Endothelial cell of umbilical vein (primary cell): ENCODE measurements at places on chromosomes 4 and X. TPM values are rescaled to one million over a fixed set of nuclear protein-coding genes. Genes with fewer than 3 reads are reported as not detected.

PF4V1 gene
- total RNA-seq, result not detected in 2 replicates

ARAP2 gene
- total RNA-seq, result 0.16 TPM in 1 of 2 replicates, not detected in the other

CFP gene
- 1.00 and 1.9 TPM in 2 replicates for total RNA-seq

TAF7L gene
- 1.1 and 1.8 TPM in 2 replicates for total RNA-seq

DNA sequence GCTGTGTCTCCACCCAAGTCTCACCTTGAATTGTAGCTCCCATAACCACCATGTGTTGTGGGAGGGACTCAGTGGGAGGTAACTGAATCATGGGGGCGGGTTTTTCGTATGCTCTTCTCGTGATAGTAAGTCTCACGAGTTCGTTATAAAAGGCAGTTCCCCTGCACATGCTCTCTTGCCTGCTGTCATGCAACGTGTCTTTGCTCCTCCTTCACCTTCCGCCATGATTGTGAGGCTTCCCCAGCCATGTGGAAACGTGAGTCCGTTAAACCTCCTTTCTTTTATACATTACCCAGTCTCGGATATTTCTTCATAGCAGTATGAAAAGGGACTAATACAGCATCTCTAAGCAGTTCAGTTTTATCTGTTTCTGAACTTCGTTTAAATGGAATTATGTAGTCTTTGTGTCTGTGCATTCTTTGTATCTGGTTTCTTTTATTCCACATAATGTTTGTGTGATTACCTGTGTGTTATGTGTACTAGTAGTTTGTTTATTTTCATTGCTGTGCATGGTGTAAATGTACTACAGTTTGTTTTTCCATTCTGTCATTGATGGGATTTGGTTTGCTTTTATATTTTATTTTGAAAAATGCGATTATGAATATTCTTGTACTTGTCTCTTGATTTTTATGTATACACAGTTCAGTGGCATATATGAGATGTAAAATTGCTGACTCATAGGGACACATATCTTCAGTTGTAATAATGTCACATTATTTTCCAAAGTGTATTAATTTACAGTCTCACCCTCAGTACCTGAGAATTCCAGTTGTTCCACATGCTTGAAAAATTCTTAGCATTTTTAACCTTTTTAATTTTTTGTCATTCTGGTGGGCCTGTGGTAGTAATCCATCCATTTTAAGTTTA, 304.9 kb downstream of the GBA3 start:
- H3K36me3 ChIP-seq, result no peaks in the 10 kb centered on the region
- H3K27me3 ChIP-seq, result no peaks in the 10 kb centered on the region

- H3K4me3 ChIP-seq, result no peak overlapping the region
- no peak for DNase-seq
- no peaks in the 10 kb centered on the region for H3K36me3 ChIP-seq
- no peak overlapping the region for H3K27ac ChIP-seq
- no peaks in the 10 kb centered on the region for H3K4me1 ChIP-seq
Observed at GRCh38 chr4:81963015-81963762, 410.6 kb downstream of the HNRNPD start.

DNA sequence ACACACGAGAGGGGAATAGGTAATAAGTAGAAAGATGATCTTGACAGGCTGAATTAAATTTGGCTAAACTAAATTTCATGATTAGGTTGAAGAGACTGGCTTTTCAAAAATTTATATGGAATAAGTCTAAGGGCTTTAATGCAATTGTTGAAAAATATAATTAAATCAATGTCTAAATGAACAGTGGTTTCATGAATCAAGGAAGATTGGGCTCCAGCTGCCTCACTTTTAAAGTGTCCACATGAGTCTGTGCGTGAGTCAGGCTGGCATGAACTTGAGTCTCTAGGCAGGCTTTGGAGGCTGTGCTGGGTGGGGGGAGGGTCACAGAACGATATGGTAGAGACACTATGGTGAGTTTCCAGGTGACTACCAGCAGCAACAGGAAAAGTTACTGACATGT, 111.9 kb downstream of the SORBS2 start:
- no peak for DNase-seq
- no peaks in the 10 kb centered on the region for H3K4me1 ChIP-seq
- no peak overlapping the region for H3K4me3 ChIP-seq
- no peaks in the 10 kb centered on the region for H3K27me3 ChIP-seq
- H3K36me3 ChIP-seq, result no peaks in the 10 kb centered on the region

DNA sequence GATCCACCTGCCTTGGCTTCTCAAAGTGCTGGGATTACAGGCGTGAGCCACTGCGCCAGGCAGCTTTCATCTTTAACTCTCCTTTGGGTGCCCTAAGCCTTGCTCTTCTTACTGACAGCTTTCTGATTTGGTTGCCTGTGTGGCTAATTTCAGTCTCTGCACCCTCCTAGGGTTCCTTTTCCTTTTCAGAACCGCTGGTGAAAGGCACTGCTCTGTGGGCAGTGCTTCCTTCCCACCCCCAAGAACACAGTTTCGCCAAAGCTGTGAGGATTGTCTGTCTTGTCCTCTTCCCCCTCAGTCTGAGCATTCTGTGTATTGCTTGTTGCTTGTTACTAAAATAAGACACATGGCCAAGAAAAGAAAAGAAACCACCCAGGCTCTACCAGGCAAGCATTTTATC, 101.4 kb upstream of the FRMPD3 start:
- H3K36me3 ChIP-seq, result no peaks in the 10 kb centered on the region
- no peak for DNase-seq
- no peaks in the 10 kb centered on the region for H3K4me1 ChIP-seq

DNA sequence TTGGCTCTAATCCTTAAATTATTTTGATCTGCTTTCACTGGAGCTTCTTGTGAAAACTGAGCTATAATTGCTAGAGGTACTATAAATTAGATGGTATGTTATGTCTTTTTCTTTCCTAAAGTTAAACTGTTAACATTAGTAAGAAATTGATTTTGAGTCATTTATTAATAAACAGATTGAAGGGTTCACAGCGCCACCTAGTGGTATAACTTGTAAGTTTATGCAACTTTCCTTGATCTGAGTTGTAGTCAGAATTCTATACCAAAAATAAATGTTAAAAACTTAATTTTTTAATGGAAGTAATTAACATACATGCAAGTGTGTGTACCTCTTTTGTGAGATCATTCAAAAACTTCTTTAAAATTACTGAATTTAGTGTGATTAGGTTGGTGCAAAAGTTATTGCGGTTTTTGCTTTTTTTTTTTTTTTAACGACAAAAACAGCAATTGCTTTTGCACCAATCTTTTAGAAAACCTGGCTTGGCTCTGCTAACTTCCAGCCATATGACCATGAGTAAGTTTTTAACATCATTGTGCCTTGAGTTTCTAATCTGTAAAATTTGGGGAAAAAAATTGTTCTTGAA, 151.5 kb downstream of the CENPC start:
- no peaks in the 10 kb centered on the region for H3K36me3 ChIP-seq
- no peak overlapping the region for H3K27ac ChIP-seq
- peak; percentile 44 for DNase-seq
- peaks cover 5% of the 10 kb centered on the region for H3K27me3 ChIP-seq
- no peaks in the 10 kb centered on the region for H3K4me1 ChIP-seq
- no peak overlapping the region for H3K4me3 ChIP-seq

DNA sequence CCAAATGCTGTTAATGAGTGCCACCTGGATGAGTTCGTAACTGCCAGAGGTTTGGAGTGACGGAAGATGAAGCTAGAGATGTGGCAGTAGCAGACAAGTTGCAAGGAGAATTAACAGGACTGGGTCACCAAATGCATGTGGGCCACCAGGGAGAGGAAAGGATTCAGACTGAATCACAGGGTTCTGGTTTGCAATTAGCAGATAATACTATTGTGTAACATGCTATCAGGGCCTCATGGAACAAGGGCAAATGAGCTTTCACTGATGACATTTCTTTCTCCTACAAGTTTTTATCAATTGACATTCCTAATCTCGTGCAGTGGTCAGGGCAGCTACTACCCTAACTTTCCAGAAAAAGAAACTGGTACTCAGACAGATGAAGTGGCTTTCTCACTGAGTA, 21.4 kb downstream of the GAB3 start:
- no peak for DNase-seq
- H3K4me3 ChIP-seq, result no peak overlapping the region
- no peaks in the 10 kb centered on the region for H3K36me3 ChIP-seq
- no peaks in the 10 kb centered on the region for H3K27me3 ChIP-seq
- H3K27ac ChIP-seq, result peak overlapping the region; percentile 74
- peaks cover 88% of the 10 kb centered on the region for H3K4me1 ChIP-seq

DNA sequence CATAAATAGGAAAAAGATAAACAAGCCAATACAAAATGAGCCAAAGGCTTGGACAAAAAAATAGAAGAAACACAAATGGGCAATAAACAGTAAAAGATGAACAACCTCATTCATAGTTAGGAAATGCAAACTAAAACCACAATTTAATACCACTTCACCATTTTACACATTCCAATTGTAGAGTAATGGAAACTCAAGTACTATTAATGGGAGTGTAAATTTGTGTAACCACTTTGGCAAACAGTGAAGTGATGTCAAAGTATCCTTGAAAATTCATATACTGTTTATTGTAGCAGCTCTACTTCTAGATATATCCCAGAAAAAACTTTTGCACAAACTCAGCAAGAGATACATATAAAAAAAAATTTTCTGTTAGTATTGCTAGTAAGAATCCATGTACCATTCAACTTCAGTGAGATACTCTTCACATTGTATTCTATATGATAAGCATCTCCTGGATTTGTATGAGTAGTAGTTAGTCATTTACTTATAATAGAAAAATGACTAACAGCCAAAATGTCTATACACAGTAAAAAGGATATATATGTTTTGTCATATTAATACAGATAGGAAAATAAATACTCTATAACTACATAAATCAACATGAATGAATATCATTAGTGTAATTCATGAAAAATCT, 229.8 kb downstream of the DKK2 start:
- H3K36me3 ChIP-seq, result no peaks in the 10 kb centered on the region
- no peaks in the 10 kb centered on the region for H3K27me3 ChIP-seq
- H3K4me3 ChIP-seq, result no peak overlapping the region
- H3K4me1 ChIP-seq, result peaks cover 6% of the 10 kb centered on the region
- DNase-seq, result no peak

GRCh38 chrX:67922966-67923365, 379.1 kb downstream of the AR start:
- H3K27me3 ChIP-seq, result no peaks in the 10 kb centered on the region
- no peaks in the 10 kb centered on the region for H3K36me3 ChIP-seq
- no peak overlapping the region for H3K4me3 ChIP-seq
- no peaks in the 10 kb centered on the region for H3K4me1 ChIP-seq
- no peak overlapping the region for H3K27ac ChIP-seq
- no peak for DNase-seq

DNA sequence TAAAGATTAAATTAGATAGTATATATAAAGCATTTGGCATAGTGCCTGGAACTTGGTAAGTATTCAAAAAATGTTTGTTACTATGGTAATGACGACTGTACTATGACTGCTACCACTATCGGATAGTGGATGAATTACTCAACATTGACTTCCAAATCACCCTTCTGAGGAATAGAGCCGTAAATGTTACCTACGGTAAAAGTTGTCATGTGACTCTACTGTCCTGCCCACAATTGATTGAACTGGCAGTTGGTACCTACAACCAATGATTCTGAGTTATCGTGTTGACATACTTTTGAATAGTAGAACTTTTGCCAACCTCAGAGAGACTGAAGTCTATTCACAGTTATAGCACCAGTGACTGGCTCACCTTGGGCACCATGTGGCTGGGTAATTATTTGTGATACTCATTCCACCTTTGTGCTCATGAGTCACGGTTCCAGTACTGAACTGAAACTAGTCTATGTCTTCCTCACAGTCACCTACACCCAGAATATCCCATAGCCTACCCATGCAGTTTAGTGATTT, 185.5 kb upstream of the PITX2 start:
- no peaks in the 10 kb centered on the region for H3K36me3 ChIP-seq
- H3K4me3 ChIP-seq, result no peak overlapping the region
- DNase-seq, result no peak
- no peaks in the 10 kb centered on the region for H3K4me1 ChIP-seq

DNA sequence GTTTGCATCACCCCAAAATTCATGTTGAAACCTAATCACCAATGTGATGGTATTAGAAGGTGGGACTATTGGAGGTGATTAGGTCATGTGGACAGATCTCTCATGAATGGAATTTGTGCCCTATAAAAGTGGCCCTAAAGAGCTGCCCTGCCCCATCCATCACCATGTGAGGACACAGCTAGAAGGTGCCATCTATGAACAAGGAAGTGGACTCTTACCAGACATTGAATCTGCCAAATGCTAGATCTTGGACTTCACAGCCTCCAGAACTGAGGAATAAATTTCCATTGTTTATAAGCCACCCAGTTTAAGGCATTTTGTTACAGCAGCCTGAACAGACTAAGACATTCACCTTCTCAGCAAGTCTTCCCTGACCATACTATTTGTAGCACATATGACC, 7.5 kb downstream of the PLA2G12A start:
- H3K4me3 ChIP-seq, result no peak overlapping the region
- DNase-seq, result no peak
